Smooth muscle cell of the coronary artery (primary cell): ENCODE measurements at places on chromosomes 6 and 20. TPM values are rescaled to one million over a fixed set of nuclear protein-coding genes. Genes with fewer than 3 reads are reported as not detected.

The HUS1B gene
- 0.68 and 1.1 TPM in 2 replicates for total RNA-seq

The ARFGEF3 gene
- under 0.01 and 0.08 TPM in 2 replicates for total RNA-seq

The CASS4 gene
- total RNA-seq = 0.12 and 0.38 TPM in 2 replicates

The CEP43 gene
- 12.6 and 12.9 TPM in 2 replicates for total RNA-seq

The TNNC2 gene
- total RNA-seq = 0.15 and 13.1 TPM in 2 replicates

The KCNK16 gene
- total RNA-seq = not detected in 2 replicates

The IRAK1BP1 gene
- 1.6 and 2.2 TPM in 2 replicates for total RNA-seq

The ZC2HC1B gene
- total RNA-seq = not detected in 2 replicates

The APOBEC2 gene
- not detected in 2 replicates for total RNA-seq

The OR12D3 gene
- not detected in 2 replicates for total RNA-seq

The OR2W1 gene
- not detected in 2 replicates for total RNA-seq

The METTL24 gene
- total RNA-seq = 0.38 and 0.59 TPM in 2 replicates

The ATAT1 gene
- 2.5 and 4.0 TPM in 2 replicates for total RNA-seq

The LCA5 gene
- 2.1 and 5.3 TPM in 2 replicates for total RNA-seq

The DLK2 gene
- 0.23 and 0.47 TPM in 2 replicates for total RNA-seq

The CD40 gene
- 1.9 and 7.8 TPM in 2 replicates for total RNA-seq

The MMP24 gene
- total RNA-seq = 0.23 and 0.38 TPM in 2 replicates

The SMAP1 gene
- 10.6 and 20.1 TPM in 2 replicates for total RNA-seq

The TCF21 gene
- total RNA-seq = 3.5 and 9.9 TPM in 2 replicates

The ERMARD gene
- 17.7 and 38.6 TPM in 2 replicates for total RNA-seq

The DEFB124 gene
- not detected in 2 replicates for total RNA-seq

The CCM2L gene
- total RNA-seq = 0.23 TPM in 1 of 2 replicates, not detected in the other

The C6orf15 gene
- total RNA-seq = 0.08 TPM in 1 of 2 replicates, not detected in the other

The LINC00237 gene
- not detected in 2 replicates for total RNA-seq

The SLC22A7 gene
- total RNA-seq = not detected in 2 replicates

The RNF144B gene
- 0.47 and 0.68 TPM in 2 replicates for total RNA-seq

The LAMA4 gene
- 68.1 and 651 TPM in 2 replicates for total RNA-seq

The GRM1 gene
- total RNA-seq = under 0.01 TPM in 2 replicates

The EPB41L1 gene
- total RNA-seq = 9.8 and 14.1 TPM in 2 replicates

The DDX43 gene
- total RNA-seq = 0.15 and 1.2 TPM in 2 replicates

The TFEB gene
- 2.6 and 6.3 TPM in 2 replicates for total RNA-seq

The CCN6 gene
- not detected in 2 replicates for total RNA-seq

The COL11A2 gene
- total RNA-seq = 0.08 and 0.12 TPM in 2 replicates

The SLC22A16 gene
- total RNA-seq = not detected in 2 replicates

The GPLD1 gene
- total RNA-seq = under 0.01 and 0.53 TPM in 2 replicates

The PLA2G7 gene
- not detected in 2 replicates for total RNA-seq

The SLC17A3 gene
- not detected in 2 replicates for total RNA-seq

The RHAG gene
- not detected in 2 replicates for total RNA-seq

The BCAS1 gene
- 1.1 TPM in 1 of 2 replicates, not detected in the other for total RNA-seq

The ULBP1 gene
- total RNA-seq = 0.30 TPM in 1 of 2 replicates, not detected in the other

The DNAH8 gene
- not detected in 2 replicates for total RNA-seq

The IL17A gene
- total RNA-seq = not detected in 2 replicates

The TMEM217 gene
- total RNA-seq = 1.4 and 2.4 TPM in 2 replicates
